NCI-H82 (cell line): ENCODE measurements at places on chromosomes 16 and 17.

DNA sequence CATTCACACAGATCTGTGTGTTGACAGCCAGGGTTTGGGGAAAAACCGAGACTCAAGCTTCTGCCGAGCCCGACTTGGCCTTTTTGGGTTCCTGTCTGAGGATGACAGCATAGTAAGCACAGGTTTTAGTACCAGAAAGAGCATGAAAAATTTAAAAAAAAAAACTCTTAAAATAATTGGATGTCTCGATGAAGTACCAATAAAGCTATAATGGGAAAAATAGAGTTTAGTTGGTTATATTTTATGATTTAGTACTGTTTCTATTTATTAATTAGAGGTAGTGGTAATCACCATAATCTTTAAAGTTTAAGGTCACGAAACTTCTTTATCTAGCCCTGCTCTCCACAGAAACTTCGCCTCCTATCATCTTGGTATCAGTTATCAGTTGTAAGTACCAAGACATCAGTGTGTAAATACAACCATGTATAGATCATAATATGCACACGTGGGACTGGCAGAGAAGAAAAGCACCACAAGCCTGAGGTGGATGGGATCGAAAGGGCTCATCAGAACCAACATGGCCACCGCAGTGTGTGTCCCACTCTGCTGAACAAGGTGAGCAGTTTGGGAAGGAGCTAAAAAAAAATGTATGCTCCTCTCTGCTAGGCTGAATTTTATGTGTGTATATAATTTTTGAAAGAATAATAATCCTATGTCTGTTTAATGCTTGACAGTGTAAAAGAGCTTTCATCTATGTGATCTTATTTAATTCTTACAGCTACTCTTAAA is 14.4 kb upstream of the EEF2K start:
- peak; percentile 67 for DNase-seq

- DNase-seq, result no peak
Observed at GRCh38 chr16:69345923-69346322, 5.7 kb downstream of the TMED6 start.

DNA sequence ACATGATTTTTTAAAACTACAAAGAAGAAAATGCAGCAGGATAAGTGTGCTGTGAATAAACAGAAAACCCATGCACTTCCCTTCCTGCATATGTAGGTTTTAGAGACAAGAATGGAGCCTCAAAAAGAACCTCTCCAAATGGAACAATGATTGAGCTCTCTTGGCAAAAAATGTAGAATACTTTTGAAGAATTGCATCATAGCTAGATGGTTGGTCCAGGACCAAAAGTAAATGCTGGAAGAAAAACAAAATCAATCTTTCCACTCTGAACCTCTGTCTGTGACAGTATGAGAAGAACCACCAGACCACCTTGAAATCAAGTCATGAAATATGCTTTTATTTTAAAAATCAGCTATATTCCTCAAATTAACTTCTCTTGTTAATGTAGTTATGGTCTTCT is 17.5 kb downstream of the HELZ start:
- DNase-seq, result no peak

DNA sequence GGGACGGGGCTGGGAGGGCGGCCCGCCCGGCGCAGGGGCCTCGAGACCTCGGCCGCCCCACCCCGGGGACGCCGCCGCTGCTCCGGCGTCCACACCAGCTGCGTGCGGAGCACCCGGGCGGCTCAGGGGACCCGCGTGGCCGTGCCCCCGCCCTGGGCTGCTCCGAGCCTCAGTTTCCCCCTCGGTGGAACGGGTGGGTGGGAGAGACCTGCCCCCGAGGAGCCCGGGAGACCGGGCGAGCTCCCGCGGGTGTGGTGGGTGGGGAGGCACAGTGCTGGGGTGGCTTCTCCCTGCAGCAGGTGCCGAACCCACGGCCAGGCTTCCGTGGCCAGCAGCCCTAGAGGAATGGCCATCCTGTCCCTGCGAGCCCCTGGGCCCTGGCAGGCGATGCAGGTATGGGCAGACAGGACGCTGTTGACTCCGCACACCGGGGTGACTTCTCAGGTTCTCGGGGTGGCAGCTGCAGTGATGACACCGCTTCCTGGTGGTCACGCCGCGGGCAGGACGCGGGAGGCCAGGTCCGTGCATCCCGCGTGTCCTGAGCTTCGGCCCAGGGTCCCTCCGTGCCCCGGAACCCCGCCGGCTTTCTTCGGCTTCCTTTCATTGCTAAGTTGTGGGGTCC is 677 bp downstream of the DEF8 start:
- DNase-seq, result no peak

- no peak for DNase-seq
Observed at GRCh38 chr16:8583732-8584131, 6.6 kb downstream of the TMEM114 start.

DNA sequence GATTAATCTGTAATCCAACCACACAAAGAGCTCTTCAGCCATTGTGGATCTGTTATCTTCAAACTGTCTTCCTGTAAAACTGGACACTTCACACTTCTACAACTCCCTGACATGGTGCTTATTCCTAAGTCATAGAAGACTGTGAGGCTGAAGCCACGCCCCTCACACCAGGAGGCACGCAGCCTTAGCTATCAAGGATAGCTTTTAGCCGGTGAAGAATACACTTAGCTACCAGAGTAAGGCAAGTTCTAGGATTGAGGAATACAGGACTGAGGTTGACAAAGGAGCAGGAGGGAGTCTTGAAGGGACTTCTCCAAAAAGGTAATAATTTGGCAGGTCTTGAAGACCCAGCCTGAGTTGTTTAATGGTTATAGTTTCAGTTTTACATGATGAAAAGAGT is 79.8 kb upstream of the GAS7 start:
- peak; percentile 32 for DNase-seq

GRCh38 chr17:79842136-79842655 is 3.0 kb upstream of the CBX4 start:
- peak; percentile 52 for DNase-seq

DNA sequence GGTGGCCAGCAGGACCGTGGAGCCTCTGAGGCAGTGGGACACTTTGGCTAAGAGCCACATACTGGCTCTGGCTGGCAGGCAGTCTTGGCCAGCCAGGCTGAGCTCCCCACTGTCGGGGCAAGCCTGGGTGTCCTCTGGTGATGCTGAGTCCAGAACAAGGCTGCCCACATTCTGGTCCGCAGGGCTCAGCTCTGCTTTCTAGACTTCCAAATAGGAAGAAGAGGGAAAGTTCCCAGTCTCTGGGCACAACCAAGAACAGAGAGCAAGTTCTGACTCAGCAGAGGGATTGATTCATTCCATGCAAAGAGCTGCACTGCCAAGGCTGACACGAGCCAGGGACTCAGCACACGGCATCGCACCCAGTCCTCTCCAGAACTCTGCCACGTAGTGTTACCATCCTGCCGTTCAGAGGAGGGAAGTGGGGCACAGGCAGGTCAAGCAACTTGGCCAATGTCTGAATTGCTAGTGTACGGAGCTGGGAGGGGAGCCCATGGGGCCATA is 58.9 kb downstream of the NOS2 start:
- no peak for DNase-seq

DNA sequence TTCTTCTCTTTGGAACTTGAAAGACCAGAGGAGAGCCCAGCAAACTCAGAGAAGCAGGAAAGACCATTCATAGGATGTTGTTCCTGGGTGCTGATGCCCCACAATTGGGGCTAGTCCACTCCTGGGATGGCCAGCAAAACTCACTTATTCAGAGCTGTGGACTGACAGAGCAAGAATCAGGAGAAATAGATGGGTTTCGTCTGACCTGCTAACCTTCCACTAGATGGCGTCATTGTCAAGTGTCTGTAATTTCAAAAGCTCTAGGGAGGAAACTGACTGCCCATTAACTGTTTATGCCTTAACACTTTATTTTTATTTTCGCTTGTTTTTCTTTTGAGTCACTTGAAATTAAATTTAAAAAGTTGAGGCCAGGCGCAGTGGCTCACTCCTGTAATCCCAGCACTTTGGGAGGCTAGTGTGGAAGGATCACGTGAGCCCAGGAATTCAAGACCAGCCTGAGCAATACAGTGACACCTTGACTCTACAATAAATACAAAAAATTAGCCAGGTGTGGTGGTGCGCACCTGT is 28.7 kb upstream of the MILR1 start:
- DNase-seq, result peak; percentile 85

GRCh38 chr16:2175454-2175853 is 19.9 kb downstream of the TRAF7 start:
- DNase-seq, result no peak

DNA sequence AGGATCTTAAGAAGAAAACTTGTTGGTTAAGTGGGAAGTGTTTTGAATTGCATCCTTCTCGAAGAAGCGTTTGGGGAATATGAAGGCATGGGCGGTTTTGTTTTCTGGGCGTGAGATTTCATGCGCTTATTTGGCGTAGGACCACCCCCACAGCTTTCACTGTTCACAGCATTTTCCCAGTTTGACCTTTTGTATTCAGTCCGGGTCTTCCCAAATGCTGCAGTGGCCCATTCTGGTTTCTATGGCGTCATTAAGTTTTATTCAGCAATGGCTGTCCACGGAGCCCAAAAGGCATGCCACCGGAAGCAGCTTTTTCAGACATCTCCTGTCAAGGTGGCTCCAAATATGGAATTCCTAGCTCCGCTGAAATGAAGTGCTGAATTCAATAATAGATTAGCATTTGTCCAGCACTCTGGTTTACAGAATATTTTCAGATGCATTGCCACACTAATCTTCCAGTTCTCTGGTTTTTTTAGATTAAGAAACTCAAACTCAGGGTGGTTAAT is 90.6 kb upstream of the FBXO47 start:
- no peak for DNase-seq

GRCh38 chr17:34151102-34151501 is 104.0 kb upstream of the CCL2 start:
- DNase-seq, result no peak

DNA sequence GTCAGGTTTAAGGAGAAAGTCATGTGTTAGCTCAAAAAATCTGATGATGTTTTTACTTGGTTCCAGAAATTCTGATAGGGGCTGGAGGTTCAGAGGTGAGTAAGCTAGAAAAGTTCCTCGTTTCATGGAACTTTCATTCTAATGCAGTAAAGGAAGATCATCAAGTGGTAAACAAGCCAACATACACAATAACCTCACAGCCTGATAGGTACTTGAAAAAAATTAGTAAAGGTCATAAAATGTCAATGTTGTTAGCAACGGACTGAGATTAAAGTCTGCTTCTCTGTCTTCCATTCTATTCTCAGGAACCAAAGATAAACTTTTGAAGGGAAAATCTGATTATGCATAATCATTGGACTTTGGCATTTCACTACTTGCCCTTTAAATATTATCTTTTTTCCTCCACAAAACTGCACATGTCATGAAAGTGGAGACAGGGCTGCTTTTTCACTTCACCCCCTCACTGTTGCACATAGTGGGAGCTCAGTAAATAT is 165.4 kb upstream of the MAF start:
- no peak for DNase-seq

DNA sequence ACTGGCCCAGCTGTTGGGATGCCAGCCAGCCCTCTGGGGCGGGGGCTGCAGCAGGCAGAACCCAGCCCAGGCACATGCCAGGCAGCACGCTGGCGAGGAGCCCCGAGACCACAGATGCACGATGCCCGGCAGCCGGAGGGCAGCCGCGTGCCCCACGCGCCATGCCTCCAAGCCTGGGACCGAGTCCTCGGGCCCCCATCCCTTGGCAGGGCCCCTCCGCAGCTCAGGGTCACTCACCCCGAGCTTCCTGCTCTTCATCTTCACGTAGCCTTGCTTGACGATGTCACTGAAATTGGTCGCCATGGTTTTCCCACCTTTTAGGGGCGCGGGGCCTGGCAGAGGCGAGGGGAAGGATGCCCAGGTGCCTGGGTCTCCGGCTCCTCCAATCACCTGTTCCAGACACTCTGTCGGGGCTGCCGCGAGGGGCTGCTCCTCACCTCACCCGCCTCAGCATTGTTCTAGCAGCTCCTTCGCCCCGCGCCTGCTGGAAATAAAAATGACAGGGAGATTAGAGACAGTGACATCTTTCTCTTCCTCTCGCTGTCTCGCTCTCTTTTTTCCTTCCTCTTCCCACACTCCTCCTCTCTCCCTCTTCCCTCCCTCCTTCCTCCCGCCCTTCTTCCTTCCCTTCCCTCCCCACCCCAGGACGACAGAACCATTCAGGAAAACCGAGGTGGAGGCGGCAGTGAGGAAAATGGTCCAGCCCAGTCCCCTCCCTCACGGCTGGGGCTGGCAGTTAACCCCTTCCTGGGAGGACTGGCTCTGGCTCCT is 6.9 kb downstream of the DOK4 start:
- peak; percentile 40 for DNase-seq

GRCh38 chr17:9702914-9703780 is 57.8 kb downstream of the USP43 start:
- DNase-seq, result no peak

GRCh38 chr16:80104401-80104800 is 436.4 kb upstream of the DYNLRB2 start:
- DNase-seq, result no peak

DNA sequence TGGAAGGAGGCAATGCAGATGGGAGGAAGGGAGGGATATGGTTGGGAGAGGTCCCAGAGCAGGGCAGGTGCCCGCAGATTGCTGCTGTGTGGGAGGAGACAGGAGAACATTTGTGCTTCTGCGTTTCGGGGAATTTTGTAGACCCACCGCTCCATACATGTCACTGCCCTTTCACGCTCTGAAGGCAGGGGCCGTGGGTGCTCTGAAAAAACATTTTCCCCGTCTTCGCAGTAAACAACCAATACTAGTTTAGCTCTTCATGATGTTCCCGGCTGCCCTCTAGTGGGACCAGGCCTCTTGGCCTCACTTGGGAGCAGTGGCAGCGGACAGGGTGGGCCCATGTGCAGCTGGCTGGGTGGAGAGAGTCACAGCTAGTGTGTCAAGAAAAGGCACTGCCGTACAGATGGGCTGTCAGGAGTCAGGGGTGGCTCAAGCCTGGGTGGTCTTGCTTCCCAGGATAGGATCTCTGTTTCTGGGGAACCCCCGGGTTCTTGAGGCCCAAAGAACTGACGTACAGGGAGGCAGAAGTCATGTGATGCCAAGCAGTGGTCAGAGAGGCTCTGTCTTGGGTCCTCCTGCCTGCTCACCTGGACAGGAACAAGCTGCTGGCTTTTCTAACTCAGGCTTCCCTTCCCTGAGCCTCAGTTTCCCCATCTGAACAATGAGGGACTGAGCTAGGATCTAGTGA is 46.5 kb upstream of the CPNE2 start:
- DNase-seq, result peak; percentile 73

GRCh38 chr16:27405546-27406451 is 3.8 kb downstream of the IL21R start:
- DNase-seq, result no peak

DNA sequence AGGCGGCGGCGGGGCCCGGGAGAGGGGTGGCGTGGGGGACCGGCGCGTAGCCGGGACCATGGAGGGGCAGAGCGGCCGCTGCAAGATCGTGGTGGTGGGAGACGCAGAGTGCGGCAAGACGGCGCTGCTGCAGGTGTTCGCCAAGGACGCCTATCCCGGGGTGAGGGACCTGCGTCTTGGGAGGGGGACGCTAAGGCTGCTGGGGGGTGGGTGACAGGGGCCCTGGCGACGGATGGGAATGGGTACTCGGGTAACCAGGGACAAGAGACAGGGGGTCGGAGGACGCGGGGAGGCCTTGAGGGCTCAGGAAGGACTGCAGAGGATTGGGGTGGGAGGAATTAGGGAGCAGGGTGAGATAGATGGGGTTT is 243 bp downstream of the RND2 start:
- peak; percentile 79 for DNase-seq

GRCh38 chr16:86428729-86429517 is 81.4 kb upstream of the FOXF1 start:
- peak; percentile 14 for DNase-seq

- DNase-seq, result no peak
Observed at GRCh38 chr16:23607726-23608125, 11.6 kb upstream of the NDUFAB1 start.
